ENCODE measurements at places on chromosomes 1 and 21.

- no peak for DNase-seq
These were observed 8.5 kb upstream of the ARHGAP29 start for GRCh38 chr1:94245747-94246438.

DNA sequence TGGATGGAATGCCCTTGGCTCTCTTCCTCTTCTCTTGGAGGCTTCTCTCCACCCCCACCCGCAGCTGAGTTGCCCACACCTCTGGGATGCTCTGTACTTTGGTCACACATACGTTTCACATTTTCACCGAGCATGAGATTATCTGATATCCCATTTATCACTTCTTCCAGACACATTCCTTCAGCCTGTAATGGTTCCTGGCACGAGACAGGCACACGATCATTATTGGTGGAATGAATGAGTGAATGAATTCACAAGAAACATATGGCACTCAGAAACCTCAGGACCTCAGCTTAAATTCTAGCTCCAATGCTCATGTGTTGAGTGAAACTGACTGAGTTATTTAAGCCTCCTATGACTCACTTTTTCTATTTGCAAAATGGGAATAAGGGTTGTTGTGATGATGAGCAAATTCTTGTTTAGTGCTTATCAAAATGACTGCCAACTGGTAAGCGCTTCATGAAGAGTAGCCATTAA, 242.7 kb upstream of the JUN start:
- no peak for DNase-seq

DNA sequence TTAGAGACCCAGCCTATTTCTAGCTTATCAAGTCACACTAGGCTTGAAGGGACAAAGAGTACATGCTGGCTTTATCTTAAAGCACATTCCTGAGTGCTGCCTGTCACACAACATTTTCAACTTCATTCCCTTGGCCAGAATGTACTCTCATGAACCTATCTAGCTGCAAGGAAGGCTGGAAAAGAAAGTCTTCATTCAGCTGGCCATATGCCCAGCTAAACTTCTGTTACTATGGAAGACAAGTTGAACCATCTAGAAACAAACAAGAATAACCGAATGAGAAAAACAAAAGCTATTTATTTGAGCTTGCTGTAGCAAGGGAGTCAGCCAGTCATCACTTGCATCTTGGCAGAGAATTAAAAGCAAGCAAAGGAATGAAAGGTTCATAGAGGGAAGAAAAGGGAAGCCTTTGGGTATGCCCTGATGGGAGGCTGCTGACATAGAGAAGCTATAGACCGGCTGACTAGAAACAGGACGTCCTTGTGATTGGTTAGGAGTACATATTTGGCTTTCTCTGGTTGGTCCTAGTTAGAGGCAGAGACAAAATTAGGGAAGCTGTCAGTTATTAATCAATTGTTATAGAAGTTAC, 108.4 kb downstream of the NEK7 start:
- no peak for DNase-seq

DNA sequence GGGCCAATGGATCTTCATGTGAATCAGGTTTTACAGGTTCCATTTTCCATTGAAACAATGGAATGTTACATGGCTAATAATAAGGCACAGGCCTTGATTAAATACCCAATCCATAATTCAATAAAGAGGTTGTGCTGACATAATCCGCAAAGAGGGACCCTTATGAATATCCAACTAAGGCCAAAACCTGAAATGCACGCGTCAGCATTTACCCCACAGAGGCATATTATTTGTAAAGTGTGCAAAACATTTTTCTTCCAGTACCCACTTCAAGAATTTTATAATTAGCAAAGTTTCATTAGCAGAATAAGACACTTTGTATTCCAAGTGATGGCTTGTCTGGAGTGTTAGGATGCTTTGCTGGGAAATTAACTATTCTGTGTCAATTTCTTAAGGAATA, 220.6 kb upstream of the C8B start:
- no peak for DNase-seq

GRCh38 chr21:45507523-45507875, 34.7 kb downstream of the SLC19A1 start:
- DNase-seq, result no peak

DNA sequence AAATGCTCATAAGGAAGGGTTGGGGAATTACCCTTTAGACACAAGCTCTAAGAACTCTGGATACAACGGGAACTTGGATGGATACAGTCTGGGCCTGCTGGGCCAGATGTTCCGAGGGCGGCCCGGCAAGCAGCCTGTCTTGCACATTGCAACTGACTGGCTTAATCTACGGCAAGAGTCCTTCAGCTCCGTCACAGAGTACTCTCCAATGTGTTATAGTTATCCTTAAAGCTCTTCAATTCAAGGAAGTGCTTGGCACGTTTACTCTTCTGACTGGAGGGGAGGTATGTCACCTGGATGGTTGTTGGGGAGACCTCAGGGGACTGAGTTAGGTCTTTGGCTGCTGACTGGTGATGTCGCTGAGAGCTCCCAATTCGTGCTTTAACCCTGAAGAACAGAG, 1.1 kb upstream of the CFAP141 start:
- no peak for DNase-seq

GRCh38 chr1:239817801-239818200, 273.9 kb upstream of the FMN2 start:
- no peak for DNase-seq

- DNase-seq, result no peak
These were observed 648 bp upstream of the TRAPPC3 start for GRCh38 chr1:36149973-36150295.

DNA sequence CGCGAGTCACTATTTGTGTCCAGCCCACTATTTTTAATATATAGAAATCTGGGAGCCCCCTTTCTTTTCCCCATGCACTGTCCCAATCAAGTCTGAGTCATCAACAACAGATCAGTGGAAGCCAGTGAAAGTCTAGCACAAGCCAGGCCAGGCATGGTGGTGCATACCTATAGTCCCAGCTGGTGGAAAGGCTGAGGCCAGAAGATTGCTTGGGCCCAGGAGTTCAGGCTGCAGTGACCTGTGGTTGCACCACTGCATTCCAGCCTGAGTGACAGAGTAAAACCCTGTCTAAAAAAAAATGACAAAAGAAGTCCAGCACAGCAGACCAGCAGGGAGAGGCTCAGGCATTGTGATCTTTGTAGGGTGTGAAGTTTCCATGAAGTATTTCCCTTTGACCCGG, 9.0 kb upstream of the RPL5 start:
- no peak for DNase-seq

GRCh38 chr1:182255494-182255893, 136.1 kb downstream of the GLUL start:
- DNase-seq, result no peak

DNA sequence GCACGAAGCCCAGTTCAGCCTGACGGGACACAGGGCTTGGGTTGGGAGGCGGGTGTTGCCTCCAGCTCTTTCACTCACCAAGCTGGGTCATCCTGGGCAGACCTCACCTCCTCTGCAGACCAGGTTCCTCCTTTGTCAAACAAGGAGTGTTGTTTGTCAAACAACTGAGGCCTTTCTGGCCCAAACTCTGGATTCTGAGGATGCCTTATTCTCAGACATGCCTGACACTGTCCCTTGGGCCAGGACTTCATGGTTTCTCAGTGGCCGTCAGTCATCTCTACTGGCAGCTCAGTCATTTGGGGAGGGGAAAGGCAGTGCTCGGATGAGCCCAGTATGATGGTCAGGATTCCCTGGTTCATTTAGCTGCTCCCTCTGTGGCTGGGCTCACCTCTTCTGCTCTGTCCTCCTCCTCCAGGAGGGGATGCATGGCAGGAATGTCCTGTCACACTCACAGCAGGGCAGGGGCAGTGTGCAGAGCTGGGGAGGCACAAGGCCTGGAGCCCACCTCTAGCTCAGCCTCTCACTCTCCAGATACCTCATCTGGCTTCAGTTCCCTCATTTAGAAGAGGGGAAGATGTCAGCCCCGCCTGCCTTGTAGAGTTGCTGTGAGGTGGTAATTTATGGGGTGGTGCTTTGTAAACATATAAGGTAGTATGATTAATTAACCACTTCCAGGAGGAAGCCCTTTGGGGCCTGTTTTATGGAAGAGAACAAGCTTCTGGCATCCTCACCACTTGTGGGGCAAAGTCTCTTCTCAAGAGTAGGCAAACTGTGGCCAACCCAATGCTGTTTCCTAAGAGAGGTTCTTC, 20.6 kb downstream of the SLC2A1 start:
- DNase-seq, result no peak

DNA sequence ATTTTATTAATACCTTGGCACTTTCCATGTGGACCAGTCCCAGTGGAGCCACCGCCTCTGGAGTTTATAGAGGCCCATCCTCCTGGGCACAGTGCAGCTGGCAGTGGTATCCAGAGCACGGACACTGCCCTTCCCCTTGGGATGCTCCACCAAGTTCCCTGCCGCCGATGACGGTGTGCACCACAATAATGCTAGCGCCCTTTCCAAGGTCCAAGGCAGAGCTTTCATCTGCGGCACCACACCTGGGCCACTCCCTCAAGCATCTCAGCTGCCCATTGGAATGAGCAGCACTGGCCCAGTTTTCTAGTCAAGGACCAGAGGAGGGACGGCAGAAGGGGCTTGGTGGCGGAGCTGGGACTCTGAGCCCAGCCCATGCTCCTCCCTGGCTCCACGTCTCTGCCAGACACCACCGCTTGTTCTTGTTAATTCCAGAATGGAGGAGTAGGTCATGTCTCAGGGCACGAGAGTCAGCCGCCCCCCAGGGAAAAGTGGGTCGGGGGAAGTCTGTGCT, 24.5 kb downstream of the SIM2 start:
- DNase-seq, result no peak
